ENCODE measurements at places on chromosomes 3 and 15. TPM values are rescaled to one million over a fixed set of nuclear protein-coding genes. Genes with fewer than 3 reads are reported as not detected.

Gene EXD1
- total RNA-seq: 0.14 TPM

Gene RTP3
- not detected for total RNA-seq

Gene TJP1
- 57.8 TPM for total RNA-seq

Gene PLA2G4E
- not detected for total RNA-seq

Gene TRANK1
- total RNA-seq: 1.1 TPM

Gene NME9
- total RNA-seq: not detected

Gene CHRNA5
- 29.3 TPM for total RNA-seq

Gene RAD51
- total RNA-seq: 17.9 TPM

Gene DUOXA2
- not detected for total RNA-seq
